Mesothelial cell of epicardium (in vitro differentiated cells): ENCODE measurements at places on chromosomes 16 and 17. TPM values are rescaled to one million over a fixed set of nuclear protein-coding genes. Genes with fewer than 3 reads are reported as not detected.

CNGB1 gene
- total RNA-seq, result 0.07 to 0.27 TPM (median 0.14 TPM) in 3 replicates

- no peak overlapping the region for H3K27ac ChIP-seq
- DNase-seq, result no peak
- peaks cover 8% of the 10 kb centered on the region for H3K36me3 ChIP-seq
- no peaks in the 10 kb centered on the region for H3K27me3 ChIP-seq
These were observed 6.4 kb downstream of the CASKIN2 start for GRCh38 chr17:75508931-75509361.

GRCh38 chr17:72423718-72424117 lies 302.9 kb downstream of the SOX9 start:
- no peak overlapping the region for H3K4me3 ChIP-seq
- no peak overlapping the region for H3K27ac ChIP-seq
- peaks cover 42% of the 10 kb centered on the region for H3K4me1 ChIP-seq
- no peaks in the 10 kb centered on the region for H3K27me3 ChIP-seq
- H3K36me3 ChIP-seq, result peaks cover 6% of the 10 kb centered on the region

GRCh38 chr17:7849751-7850504 lies 4.9 kb upstream of the TMEM88 start:
- H3K36me3 ChIP-seq, result peaks cover 17% of the 10 kb centered on the region
- H3K27ac ChIP-seq, result no peak overlapping the region
- no peak for DNase-seq
- no peaks in the 10 kb centered on the region for H3K27me3 ChIP-seq
- H3K4me3 ChIP-seq, result no peak overlapping the region

DNA sequence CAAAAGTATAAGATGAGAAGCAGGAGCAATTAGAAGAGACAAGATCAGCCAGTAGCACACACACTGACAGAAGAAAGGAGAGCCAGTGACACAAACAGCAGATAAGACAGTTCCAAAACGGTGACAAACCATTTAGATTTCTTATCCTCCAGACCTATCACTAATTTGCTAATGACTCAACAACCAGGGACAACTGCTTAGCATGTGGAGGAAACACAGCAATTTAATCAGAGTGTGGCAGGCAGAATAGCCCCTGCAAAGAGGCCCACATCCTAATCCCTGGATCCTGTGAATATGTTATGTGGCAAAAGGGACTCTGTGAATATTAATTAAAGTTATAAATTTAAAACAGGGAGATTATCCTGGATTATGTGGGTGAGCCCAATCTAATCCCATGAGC lies 81.1 kb downstream of the CACNG1 start:
- no peaks in the 10 kb centered on the region for H3K4me1 ChIP-seq
- DNase-seq, result no peak
- no peaks in the 10 kb centered on the region for H3K27me3 ChIP-seq
- peaks cover 19% of the 10 kb centered on the region for H3K36me3 ChIP-seq
- H3K27ac ChIP-seq, result no peak overlapping the region
- H3K4me3 ChIP-seq, result no peak overlapping the region
